ENCODE measurements at places on chromosomes 13 and 19.
A peak's percentile ranks its signal among the peaks of the same experiment; 100 is the strongest.

- DNase-seq, result no peak
These were observed 224.7 kb downstream of the ZIC5 start for GRCh38 chr13:99746637-99747402.

DNA sequence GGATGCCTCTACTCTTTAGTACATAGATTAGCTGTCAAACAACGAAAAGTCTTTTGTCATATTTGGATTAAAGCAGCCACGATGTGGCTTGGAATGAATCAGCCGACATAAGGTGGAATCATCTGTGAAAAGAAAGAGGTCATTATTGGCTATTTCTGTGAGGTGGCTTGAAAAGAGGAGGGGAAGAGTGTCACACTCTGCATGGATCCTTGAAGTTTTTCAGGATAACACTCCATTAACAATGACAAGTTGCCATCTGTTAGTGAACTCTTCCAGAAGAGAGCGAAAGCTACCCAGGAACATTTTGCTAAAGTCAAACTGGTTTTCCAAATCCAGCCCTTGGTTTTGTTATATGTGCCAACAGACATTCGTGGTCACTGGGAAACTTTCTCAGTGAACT is 1604.8 kb downstream of the OLFM4 start:
- DNase-seq, result no peak

GRCh38 chr19:31279436-31279765 is 69.8 kb downstream of the TSHZ3 start:
- no peak for DNase-seq

DNA sequence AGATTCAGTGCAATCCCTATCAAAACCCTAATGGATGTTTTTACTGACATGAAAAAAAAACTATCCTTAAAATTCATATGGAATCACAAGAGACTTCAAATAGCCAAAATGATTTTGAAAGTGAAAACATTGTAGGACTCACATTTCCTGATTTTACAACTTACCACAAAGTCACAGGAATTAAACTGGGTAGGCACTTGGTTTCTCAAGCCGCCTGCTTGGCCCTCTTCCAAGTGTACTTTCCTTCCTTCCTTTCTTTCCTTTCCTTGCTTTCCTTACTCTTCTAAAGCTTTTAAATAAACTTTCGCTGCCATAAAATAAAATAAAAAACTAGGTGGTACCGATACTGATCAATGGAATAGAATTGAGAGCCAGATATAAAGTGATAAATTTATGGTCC is 21.0 kb upstream of the CD33 start:
- DNase-seq, result no peak

GRCh38 chr19:35908010-35908441 is at the start of gene TYROBP:
TYROBP (minus strand) TSS chr19:35908295; CDS start chr19:35908228, 67 bp downstream.
- DNase-seq, result no peak

DNA sequence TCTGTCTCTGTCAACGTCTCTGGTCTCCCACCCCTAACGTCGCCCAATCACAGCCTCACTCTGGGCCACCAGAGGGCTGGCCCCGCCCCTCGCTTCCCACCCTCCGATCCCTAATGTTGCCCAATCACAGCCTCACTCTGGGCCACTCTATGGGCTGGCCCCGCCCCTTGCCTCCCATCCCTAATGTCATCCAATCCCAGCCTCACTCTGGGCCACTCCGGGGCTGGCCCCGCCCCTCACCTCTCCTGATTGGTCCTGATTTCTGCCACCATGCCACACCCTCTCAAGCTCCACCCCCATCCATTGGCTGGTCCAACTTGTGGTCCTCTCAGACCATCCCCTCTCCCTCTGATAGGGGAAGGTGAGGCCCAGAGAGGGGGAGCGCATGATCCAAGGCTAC is 24.9 kb downstream of the CELF5 start:
- DNase-seq, result no peak

GRCh38 chr19:31969016-31969415 is 376.4 kb upstream of the ZNF507 start:
- DNase-seq, result no peak

DNA sequence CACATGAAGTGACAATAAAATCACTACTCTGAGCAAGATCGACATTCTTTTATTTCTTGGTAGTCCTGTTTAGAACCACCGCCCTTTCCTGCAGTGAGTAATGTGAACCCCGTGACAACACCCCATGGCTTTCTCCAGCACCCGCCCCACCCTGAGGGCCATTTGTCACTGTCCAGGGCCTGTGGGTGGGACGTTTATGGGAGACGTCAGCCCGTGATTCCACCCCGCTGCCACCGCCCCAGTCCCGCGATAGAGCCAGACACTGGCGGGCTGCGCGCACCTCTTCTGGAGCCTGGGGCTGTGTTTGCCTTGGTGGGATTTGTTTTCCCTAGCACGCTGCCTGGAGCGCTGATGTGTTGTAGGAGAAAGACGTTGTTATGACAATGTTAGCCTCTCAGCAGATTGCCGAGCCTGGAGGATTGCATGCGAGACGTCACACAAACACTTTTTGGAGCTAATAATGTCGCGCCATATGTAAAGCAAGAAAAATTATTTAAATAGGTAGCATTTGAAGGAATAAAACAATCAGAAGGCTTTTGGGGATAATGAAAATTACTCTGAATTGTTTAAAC is 263.7 kb downstream of the TEX29 start:
- DNase-seq, result no peak

DNA sequence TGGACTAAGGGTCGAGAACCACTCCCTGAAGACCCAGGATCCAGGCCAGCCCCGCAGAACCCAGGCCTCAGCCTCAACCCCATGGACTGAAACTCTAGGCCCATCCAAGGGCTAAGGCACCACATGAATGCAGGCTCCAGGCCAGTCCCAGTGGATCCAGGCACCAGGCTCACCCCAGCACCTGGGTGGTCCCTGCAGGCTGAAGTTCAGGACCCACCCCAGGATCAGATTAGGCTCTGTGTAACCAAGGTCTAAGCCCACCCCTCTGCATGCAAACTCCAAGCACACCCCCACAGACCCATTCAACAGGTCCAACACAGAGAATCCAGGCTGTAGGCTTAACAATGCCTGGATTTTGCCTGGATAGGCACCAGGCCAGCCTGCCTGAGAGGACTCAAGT is 1876.2 kb downstream of the PCDH9 start:
- no peak for DNase-seq

- DNase-seq, result no peak
These were observed 314.9 kb upstream of the TSHZ3 start for GRCh38 chr19:31664096-31664495.

DNA sequence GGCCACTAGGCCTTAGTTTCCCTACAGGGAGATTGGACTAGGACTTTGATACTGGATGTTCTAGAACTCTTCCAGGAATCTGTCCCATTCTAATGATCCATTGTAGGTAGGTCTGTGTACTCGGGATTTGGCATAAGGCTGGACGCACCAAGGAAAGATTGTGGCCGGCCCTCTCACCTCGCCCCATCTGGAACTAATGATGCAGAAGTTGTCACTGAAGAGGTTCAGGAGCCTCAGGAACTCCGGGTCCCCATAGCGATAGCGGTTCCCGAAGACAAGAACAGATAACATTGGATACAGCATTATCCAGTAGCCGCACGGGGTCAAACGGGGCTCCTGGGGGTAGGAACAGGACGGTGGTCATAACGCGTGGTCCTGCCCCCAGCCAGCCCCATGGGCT is 11.2 kb downstream of the EGLN2 start:
- DNase-seq, result no peak

- no peak for DNase-seq
These were observed 859 bp downstream of the ZNF568 start for GRCh38 chr19:36916991-36917390.

DNA sequence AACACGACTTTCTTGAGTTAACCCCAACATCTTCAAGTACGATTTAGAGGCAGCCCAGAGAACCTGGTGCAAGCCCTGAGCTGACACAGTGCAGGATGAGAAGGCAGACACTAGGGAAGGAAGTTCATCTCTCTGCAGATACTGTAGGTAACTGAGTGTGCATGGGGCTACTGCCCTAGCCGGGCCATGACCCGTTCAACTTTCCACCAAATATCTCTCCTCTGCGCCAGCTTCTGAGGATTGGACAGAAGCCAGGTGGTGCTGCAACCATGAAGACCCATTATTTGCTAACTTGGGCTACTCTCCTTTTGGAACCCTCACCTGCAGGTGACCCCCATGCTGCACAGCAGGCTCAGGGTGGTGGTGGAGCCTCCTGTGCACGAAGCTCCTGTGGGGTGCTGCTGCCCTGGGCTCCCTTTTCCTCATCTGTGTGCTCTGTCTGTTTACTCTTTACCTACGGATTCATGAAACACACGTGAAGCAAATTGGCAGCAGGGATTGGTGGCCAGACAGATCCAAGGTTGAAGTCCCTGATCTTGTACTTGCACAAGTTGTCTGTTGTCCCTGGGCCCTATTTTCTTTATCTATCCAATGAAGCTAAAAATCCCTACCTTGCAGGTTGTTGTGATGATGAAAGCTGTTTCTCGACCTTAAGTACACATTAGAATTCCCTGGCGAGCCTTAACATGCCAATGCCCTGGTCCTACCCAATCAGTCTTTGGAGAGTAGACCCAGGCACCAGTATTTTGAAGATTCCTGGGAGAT is 227.8 kb downstream of the LACC1 start:
- no peak for DNase-seq

DNA sequence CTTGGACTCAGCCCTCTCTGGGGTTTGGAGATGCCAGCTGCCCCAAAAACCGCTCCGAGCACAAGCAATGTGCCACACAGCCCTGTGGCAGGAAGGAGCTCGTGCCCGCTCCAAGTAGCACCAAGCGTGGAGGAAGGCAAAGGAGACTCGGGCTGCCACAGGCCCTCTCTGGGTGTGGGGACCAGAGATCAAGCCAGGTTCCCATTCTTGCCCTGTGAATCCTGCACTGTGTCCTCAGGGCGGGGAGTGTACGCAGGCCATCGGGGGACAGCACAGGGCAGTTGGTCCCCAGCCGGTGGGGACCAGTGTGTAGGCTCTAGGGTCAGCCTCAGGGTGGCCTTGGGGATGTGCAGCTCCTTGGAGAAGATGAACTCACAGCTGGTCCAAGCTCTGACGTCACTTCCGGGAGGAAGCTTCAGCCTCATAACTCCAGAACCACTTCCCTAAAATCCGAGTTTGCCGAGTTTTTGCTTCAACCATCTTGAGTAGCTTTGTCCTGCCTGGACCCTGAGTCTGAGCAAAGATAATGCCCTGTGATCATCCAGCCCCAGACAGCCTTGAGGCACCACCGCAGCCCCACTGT is 9.3 kb upstream of the CPAMD8 start:
- no peak for DNase-seq

GRCh38 chr13:35833608-35834275 is 297.4 kb downstream of the DCLK1 start:
- DNase-seq, result no peak

GRCh38 chr13:43574605-43575004 is 212.2 kb downstream of the ENOX1 start:
- no peak for DNase-seq

DNA sequence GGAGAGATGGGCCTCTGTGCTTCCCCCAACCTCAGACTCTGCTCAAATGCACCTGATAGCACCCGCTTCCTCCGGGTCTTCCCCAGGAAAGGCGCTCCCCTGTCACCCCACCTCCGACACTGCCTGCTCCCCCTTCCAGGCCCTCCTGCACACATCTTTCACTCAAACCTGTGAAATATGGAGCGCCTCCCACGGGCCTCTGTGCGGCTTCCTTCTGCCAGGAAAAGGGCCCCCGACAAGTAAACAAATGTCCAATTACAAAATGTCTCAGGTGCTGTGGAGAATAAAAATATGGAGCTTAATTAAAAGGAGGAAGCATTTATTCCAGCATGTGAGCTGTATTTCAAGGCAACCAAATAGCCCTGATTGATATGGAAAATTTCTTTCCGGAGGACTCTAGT is 15.6 kb upstream of the CCNE1 start:
- DNase-seq, result no peak

DNA sequence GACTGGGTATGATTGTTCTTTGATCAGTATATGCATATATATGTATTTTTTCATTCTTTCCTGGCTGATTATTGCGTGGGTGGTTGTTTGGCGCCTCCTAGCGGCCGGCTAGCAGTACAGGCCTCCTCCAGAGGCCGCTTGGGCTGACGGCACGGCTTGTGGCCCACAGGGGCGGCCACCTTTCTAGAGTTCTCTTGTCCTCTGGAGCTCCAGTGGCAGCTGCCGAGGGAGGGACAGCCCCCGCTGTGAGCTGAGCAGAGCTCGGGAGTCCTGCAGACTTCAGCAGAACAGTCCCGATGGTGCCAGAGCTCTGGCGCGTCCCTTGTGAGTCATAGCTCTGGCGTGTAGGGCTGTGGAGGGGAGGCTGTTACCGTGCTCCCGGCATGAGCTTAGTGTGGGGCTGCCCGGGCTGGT is 22.5 kb upstream of the ZNF429 start:
- peak; percentile 73 for DNase-seq

DNA sequence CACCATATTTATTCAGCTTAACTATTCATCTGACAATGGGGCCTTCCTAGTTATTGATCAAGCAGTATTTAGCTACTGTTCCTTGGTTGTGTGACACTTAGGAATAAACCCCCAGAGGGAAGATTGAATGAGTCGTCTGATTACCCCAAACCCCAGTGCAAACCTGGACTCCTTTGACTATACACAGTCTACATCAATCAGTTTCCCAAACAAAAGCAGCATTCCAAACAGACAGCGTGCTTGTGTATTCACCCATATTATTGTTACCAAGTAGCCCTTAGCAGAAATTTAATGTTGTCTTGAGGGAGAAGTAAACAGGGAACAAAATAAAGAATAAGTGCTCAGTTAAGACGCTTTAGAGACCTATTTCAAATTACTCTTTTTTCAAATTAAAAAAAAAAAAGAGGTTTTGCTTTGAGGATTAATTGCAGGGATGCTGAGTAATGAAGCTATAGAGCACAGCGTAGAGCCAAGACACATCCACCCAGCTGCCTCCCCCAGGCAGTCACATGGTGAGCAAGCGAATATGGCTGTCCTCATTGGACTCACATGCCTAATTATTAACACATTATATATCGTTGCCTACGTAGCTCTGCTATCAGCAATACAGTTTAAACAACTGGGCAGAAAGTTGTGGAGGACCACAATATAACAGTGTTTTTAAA is 14.7 kb upstream of the B3GLCT start:
- DNase-seq, result no peak

DNA sequence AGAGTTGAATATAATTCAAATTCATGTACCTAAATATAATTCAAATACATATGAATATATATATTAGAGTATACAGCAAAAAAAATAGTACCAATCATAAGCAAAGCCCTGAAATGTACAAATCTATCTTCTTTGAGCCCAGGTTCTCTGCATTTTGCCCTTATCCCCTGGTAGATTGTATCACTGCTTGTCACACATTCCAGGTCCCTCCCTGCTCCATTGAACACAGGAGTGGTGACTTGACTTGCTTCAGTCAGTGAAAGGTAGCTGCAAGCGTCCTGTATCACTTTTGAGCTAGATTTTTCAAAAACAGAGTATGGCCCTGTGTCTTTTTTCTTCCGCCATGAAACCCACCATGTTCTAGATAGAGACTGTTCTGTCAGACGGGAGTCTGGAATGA is 369.4 kb downstream of the LIG4 start:
- DNase-seq, result no peak

GRCh38 chr13:48902368-48902767 is 73.3 kb upstream of the FNDC3A start:
- DNase-seq, result no peak

GRCh38 chr19:29666578-29667386 is 1.5 kb downstream of the PLEKHF1 start:
- no peak for DNase-seq

- DNase-seq, result no peak
These were observed 2.2 kb upstream of the ZNF256 start for GRCh38 chr19:57949702-57950101.

GRCh38 chr19:3365093-3365835 is 1.1 kb upstream of the NFIC start:
- DNase-seq, result no peak

Data from naive thymus-derived CD4-positive, alpha-beta T cell (primary cell).